ENCODE measurements at places on chromosomes 11 and 22.

GRCh38 chr11:43393765-43394355 is 35.1 kb downstream of the TTC17 start:
- no peak for DNase-seq

DNA sequence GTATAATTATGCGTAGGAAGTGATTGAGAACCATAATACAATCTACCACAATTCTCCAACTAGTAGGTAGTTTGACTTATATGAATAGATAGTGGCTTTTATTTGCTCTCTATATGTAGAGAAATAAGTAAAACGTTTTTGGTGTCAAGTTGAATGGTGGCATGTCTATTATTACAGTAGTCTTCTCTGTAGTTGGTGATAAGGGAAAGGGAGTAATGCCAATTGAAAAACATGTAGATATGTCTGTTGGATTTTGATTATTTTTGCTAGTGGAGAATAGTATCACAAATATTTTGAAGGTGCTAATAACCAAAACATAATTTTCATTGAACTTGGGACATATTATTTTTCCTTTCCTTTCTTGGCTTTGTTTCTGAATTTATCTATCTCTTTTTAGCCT is 17.5 kb downstream of the FBXO7 start:
- DNase-seq: no peak

- DNase-seq: no peak
Measured at GRCh38 chr11:73428699-73429098, 52.5 kb downstream of the RELT start.

DNA sequence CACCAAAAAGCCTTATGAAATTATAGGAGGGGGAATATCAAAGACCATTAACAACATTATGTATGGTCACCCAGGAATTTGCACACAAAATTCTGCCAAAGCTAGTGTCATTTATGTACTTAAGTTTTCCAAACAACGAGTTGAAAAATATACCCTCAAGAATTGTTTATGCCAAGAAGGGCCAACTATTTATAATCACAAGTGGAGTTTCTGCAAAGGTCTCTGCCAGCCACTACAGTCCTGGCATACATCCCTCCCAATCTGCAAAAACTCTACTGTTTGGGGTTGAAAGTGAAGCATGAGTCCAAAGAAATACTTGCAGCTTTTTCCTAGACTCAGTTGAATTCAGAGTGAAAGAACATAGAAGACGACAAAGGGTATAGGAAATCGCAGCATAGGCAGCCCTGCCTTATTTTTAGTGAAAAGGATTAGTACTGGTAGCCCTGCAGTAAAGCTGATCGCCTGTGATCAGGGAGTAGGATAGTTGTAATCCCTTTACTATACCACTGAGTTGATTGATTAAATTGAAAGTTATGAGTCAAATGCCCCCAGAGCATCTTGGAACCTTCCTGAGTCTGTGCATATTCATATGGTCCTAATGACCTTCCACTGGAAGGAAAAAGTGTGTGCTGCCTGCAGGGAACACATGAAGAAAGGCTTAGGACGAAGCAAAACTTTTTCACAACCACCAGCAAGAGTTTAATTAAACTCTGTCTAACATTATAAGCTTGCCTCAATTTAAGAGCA is 144.0 kb downstream of the SPON1 start:
- no peak for DNase-seq

- no peak for DNase-seq
Measured at GRCh38 chr11:59426361-59427067, at the start of gene OR5A2. OR5A2 (minus strand) TSS chr11:59426413; CDS start chr11:59422953, 3,460 bp downstream.

DNA sequence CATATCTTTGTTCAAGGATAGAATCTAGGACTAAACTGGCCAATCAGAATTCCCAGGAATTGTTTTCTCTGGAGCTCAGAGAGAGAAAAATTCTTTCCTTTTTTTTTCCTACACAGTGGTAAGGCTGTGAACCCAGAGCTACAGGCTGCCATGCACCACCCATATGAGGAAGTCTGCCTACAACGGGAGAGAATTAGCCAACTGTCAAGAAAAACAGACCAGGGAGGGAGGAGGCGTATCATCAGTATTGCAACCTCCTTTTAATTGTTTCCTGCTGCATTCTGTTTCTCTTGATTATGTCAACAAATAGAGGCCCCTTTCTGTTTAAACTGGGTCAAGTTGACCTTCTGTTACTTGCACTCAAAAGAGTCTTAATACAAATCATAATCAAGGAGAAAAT is 176.5 kb upstream of the UBASH3B start:
- DNase-seq: no peak

GRCh38 chr11:78420796-78421209 is 3.2 kb upstream of the GAB2 start:
- peak; percentile 21 for DNase-seq

DNA sequence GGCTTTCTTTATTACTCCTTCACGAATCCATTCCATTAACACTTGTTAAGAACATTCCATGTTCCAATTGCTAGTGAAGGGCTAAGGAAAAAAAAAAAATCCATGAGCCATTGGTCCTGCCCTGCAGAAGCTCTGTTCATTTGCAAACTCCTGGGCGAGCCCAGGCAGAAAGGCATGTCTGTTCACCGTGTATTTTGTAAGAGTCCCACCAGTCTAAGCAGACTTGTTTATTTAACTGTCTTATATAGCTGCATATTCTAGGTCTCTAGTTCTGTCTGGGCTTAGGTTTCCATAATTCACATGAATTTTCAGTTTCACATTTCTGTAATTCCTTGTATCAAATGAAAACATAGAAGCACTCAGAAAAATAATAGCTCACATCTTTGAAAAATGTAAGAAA is 97.4 kb upstream of the POU2AF2 start:
- no peak for DNase-seq

DNA sequence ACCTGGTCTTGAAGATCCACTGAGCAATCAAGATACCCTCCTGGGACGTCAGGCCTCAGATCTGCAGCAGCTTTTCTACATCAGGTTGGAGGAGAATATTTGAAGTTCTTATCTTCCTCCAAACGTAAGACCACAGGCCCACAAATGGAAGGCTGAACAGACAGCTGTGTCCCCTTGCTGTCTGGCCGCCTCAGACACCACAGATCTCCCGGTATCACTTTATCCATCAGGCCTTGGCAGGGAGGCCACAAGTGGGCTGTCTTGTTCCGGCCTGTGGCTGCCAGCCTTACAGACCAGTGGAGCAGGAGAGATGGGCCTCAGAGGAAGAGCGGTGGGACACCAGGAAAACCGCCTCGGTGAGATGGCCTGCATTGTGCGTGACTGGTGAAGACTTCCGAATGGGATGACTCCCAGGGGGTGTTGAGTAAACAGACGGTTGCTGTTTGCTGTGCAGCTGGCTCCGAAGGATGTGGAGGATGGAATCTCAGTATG is 15.9 kb downstream of the UBASH3B start:
- peak; percentile 86 for DNase-seq

DNA sequence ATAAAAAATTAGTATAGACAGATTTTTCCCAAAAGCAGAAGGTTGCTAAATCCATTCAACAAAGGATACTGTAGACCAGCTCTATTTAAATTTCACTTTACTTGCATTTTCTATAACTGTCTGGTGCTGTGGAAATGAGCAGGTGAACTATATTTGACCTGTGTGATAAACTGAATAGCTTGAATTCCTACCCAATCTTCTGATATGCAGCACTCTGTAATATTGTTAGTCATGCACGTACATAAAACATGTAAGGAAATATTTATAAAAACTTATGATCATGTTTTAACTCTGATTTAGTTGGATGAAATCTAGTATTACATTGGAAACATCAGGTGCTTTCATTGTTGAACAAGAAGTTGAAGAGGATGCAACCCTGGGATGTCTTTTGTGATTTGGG is 213.6 kb downstream of the DBX1 start:
- DNase-seq: no peak

DNA sequence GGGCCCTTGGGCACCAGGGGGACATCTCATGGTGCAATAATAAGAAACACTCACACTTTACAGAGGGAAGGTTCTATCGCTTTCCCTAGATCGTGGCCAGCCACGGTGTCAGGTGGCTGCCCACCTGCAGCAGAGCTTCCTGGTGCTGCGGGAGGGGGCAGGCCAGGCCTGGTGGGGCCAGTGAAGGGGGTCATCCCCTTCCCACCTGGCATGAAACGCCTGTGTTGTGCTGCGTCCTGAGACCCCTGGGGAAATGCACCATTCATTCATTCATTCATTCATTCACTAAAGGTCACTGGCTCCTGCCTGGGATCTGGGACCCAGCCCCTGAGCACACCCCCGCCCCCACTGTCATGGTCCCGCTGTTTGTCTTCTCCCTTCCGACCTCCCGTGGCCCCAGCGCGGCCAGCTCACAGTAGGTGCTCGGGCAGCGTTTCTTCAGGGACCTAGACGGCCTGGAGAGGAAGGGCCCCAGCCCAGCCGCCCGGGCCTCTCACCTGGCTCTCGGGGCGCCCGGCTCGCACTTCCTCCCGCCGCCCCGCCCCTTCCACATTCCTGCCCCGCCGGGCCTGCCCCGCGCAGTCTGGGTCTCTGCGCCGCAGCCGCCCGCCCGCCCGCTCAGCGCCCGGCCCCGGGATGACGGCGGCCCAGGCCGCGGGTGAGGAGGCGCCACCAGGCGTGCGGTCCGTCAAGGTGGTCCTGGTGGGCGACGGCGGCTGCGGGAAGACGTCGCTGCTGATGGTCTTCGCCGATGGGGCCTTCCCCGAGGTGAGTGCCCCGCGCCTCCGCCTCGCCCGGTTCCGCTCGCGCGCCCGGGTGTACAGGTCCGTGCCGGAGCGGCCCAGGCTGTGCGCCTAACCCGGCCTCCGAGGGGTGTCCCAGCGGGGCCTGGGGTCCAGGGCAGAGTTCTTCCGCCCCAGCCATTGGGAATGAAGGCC is at the start of gene RHOD:
TSS of gene RHOD (plus strand) at position 581 of the 938 bp plus-strand sequence. CDS start at position 637, 56 bp downstream.
- peak; percentile 72 for DNase-seq

GRCh38 chr11:10095412-10096208 is 198.4 kb downstream of the SBF2 start:
- no peak for DNase-seq

DNA sequence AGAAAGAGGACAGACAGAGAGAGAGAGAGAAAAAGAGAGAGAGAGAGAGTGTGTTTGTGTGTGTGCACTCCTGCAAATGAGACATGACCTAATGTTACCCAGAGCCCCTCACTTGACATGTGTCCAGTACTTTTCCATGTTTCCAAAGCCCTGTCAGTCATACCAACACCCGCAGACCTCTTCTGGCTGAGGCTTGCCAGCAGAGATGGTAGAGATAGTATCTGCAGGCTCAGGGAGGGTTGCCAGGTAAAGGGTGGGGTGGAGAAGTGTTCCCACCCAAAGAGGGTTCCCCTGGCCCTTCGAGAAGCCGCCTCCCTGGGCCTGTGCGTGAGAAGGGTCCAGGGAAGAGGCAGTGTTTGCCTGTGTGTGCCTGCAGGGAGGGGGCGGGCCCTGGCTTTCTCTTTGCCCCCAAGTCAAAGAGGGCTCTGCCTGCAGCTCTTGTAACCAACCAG is 40.7 kb downstream of the POU2F3 start:
- DNase-seq: no peak

DNA sequence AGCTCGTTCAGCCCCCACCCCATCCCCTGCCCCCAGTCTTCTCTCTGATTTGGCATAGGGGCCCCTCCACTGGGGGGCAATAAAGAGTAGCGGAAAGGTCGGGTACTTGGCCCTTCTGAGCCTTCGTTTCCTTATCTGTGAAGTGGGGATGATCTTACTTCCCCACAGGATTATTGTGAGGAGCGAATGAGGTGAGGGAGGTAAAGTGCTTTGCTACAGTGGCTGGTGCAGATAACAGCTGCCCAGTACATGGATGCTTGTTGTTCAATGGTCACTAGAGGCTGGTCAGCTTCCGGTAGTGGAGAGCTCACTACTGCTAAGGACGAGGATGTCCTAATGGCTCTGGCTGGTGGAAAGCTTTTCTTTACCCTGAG is 101.2 kb downstream of the CEP164 start:
- DNase-seq: no peak

- DNase-seq: peak; percentile 25
Measured at GRCh38 chr11:96393753-96394348, 4.0 kb downstream of the JRKL start.

DNA sequence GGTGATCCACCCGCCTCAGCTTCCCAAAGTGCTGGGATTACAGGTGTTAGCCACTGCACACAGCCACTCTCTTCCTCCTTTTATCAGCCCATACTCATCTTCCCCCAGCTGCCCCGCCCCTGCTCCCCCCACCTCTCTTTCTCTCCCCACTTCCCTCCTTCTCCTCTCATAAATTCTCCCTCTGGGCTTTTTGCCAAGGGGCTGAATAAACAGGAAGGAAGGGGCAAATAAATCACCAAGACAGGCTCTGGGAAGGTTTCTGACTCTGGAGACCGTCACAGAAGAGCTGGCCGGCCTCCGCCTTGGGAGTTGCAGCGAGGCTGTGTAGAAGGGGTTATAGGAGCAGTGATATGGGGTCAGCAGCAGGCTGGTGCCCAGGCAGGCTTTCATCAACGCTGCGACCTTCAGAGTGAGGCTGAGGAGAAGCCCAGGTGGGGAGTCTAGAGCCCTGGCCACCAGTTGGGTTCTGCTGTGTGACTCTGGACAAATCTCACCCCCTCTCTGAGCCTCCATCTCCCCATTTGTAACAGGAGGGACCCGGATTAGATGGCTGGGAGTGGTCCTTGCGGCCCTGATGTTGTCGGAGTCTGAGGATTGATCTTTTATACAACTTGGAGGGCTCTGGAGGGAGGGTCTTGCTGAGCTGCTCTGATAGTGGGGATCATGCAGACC is 62.6 kb upstream of the RASD2 start:
- peak; percentile 51 for DNase-seq

DNA sequence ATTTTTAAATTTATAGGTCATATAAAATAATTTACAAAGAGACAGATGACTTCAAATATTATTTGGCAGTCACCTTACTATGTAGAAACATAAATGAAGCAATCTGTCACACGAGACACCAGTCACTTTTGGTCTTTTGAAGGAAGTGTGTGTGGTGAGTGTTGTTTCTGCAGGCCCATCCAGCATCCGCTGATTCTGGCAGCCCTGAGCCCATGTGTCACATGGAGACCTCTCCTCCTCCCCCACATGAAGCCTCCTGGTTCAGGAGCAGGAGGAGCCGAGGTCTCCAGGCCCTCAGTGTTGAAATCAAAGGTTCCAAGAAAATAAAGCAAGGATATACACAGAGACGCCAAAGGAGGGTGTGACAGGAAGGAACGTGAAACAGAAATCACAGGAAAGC is 60.1 kb downstream of the ARFGAP3 start:
- DNase-seq: no peak

DNA sequence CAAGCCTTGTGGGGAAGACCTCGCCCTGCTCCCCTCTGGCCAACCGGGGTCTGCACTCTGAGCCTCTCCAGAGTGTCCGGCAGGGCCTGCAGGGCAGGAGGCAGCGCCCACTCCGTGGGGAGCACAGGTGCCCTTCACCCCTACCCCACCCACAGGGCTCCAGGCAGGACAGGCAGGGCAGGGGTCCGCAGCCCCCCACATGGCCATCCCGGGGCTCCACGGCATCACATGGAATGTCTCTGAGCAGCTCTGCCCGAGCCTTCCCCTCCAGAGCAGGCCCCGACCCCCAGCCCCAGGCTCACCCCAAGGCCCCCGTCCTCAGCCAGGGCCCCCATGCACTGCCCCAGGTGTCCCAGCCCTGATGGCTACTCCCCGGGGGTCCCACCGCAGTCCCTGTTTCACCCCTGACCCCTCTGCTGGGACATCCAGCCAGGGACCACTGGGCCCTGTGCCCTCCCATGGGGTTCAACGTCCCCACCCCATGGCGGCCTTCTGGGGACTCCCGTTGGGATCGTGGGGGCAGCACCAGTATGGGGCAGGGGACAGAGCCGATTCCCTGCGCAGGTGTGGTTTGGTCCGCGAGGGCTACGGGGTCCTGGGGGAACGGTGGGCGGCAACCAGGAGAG is 77.7 kb downstream of the BRD1 start:
- DNase-seq: no peak
